ENCODE measurements at places on chromosomes 3 and 15.

- DNase-seq: no peak
Observed at GRCh38 chr3:47347217-47347801, 33.5 kb upstream of the PTPN23 start.

GRCh38 chr15:98904544-98904943 lies 103.0 kb downstream of the PGPEP1L start:
- peak; percentile 29 for DNase-seq

DNA sequence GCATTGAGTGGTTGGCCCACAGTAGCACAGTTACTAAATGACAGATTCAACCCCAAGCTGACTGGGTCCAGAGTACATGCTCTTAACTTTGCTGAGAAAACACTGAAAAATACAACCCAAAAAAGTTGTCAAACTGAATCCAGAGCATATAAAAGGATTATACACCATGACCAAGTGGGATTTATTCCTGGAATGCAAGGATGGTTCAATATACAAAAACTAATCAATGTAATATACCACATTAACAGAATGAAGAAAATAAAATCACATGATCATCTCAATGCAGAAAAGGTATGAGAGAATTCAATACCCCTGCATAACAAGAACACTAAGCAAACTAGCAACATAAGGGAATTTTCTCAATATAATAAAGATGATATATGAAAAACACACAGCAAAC lies 98.5 kb downstream of the STAG1 start:
- no peak for DNase-seq

DNA sequence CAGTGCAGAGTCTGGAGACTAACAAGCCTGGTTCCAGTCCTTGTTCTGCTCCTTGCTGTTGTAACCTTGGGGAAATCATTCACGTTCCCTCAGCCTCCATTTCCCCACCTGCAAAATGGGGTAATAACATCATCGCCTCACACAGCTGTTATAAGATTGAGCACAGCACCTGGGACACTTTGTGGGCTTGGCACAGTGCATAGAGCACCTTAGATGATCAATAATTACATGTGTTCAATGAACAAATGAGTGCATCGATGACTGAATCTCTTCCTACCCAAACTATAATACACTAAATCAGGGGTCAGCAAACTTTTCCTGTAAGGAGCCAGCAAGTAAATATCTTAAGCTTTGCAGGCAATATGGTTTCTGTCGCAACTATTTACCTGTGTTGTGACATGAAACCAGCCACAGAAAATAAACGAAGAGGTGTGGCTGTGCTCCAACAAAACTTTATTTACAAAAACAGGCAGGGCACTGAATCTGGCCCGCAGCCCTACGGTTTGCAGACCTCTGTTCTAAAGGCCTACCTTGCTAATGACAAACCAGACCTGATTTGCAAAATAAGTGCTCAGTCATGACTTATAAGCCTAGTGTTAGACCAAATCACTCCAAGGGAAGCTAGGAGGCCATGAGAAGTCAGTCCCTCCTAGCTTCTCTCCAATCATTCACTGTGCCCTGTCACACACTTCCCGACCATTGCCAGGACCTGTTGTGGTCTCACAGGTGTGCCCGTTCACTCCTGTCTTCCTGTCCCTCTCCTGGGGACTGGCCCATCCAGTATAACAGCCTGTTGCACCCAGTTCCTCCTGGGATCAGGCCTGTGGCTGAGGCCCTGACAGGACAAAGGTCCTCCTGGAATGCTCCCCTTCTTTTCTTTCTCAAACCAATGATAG lies 149.4 kb upstream of the WNT5A start:
- DNase-seq: no peak

GRCh38 chr3:86995537-86995936 lies 4.6 kb upstream of the VGLL3 start:
- DNase-seq: peak; percentile 26

GRCh38 chr3:65575376-65575840 lies 463.3 kb downstream of the MAGI1 start:
- DNase-seq: no peak

GRCh38 chr15:70149667-70150404 lies 52.1 kb upstream of the TLE3 start:
- DNase-seq: no peak

GRCh38 chr3:31039145-31039544 lies 144.7 kb upstream of the GADL1 start:
- DNase-seq: no peak

GRCh38 chr15:23602124-23602523 lies 36.6 kb downstream of the MKRN3 start:
- no peak for DNase-seq

DNA sequence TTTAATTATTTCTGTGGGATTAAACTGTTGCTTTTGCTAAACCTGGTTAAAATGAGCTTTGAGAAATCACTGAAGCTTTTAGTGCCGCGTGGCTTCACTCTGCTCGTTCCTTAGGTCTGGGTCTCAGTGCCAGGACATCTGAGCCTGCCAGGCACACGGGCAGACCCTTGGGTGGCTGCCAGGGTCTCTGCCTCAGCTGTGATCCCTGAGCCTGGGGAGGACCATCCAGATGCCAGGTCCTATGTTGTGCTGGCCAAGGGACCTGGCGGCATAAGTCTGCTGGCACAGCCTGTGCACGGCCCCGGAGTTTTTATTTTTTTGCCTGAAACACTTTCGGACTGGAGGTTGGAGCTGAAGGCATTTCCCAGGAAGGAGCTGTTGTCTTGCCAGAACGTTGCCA lies 328.1 kb downstream of the LRTM1 start:
- no peak for DNase-seq

DNA sequence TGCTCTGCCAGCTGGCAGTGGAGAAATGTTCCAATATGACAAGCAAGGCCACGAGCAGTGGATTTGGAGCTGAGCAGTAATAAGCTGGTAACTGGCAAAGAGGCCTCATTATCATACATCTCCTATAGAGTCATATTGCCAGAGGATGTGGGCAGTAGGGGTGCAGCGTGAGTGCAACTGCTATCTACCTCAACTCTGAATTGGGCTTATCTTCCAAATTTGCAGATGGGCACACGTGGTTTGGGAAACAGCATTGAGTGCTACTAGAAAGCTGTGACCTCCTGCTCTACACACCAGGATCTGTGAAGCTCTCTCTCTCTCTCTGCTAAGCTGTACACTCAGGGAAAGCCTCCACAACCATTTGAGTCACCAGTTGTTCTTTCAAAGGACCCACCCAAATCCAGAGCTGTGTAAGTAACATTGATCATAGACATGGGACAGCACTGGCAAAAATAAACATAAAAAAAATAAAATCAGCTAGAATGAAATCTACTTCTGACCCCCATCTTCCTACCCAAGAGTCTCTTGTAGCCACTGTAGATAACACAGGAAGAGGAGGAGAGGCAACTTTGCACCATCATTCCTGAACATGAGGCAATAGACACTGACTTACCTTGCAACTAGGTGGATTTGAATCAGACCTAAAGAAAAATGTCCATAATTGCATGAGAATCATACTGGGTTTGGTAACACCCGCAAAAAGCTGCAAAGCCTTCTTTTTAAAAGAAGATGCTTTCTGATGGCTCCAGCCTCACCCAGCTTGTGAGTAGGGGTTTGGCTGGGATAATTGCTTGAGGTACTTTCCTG lies 82.9 kb upstream of the THBS1 start:
- no peak for DNase-seq

DNA sequence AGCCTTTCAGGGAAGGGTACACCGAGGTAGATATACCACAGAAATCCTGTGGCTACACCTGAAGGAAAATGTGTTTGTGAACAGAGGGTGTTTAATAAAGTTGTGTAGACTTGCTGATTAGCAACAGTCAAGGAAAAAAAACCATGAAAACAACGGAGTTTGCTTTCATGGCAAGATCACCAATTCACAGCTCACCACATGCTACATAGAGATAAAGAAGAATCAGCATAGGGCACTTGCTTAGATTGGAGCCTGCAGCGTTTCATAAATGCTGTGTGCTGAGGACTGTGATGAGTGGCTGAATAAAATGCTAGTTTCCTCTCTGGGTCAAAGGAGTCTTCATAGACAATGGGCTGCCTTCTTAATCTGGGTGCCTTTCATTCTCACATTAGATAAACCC lies 257.6 kb downstream of the SLC9A9 start:
- DNase-seq: no peak

DNA sequence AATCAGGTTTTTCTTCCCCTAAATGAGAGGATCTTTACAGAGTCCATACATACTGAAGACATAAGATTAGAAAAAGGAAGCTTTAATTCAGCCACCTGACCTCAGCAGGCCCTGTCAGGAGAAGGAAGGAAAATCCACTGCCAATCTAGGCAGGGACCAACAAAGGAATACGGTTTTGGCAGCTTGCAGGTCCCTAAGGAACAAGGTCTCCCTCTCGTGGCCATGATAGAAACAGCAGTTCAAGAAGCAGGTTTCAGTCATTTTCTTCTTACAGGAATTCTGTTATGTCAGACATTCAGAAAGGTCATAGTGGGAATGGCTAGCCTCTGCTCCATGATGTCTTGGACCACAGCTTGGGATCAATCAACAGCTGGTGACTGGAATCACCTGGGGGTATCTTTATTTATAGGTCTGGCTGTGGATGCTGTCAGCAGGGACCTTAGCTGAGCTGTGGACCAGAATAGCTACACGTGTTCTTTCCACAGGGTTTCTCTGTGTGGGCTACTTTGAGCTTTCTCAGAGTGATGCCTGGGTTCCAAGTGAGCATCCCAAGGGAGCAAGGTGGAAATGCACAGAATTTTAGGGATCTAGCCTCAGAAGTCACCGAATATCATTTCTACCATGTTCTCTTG lies 9.4 kb upstream of the CMSS1 start:
- DNase-seq: peak; percentile 70

- DNase-seq: peak; percentile 82
Observed at GRCh38 chr3:38151667-38152265, 13.3 kb downstream of the MYD88 start.

GRCh38 chr15:77508541-77509243 lies 88.0 kb downstream of the HMG20A start:
- DNase-seq: no peak

- DNase-seq: no peak
Observed at GRCh38 chr3:185351396-185351795, 11.5 kb upstream of the MAP3K13 start.

Data from LoVo (cell line).